AG04449 (cell line): ENCODE measurements at places on chromosomes 16 and 17.

DNA sequence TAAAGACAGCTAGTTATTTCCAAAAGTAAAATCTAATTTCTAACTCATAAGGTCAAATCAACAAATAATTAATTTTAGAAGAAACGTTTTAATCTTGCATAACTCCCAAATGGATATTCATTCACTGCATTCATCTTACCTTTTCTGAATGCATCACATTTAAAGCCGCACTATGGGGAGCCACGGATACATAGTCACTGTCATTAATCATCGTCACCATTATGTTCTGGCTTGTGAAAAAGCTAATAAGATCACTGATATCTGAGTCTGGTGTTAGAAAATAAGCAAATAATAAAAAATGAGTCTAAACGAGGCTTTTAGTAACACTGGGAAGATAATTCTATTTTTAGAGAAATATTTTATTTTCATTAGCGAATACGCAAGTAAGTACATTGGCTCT is 42.4 kb upstream of the ABCA10 start:
- DNase-seq: no peak

GRCh38 chr17:64412944-64413381 is 22.3 kb upstream of the PECAM1 start:
- DNase-seq: no peak

- no peak for DNase-seq
These were observed 183.2 kb downstream of the ZNF423 start for GRCh38 chr16:49672753-49673152.

DNA sequence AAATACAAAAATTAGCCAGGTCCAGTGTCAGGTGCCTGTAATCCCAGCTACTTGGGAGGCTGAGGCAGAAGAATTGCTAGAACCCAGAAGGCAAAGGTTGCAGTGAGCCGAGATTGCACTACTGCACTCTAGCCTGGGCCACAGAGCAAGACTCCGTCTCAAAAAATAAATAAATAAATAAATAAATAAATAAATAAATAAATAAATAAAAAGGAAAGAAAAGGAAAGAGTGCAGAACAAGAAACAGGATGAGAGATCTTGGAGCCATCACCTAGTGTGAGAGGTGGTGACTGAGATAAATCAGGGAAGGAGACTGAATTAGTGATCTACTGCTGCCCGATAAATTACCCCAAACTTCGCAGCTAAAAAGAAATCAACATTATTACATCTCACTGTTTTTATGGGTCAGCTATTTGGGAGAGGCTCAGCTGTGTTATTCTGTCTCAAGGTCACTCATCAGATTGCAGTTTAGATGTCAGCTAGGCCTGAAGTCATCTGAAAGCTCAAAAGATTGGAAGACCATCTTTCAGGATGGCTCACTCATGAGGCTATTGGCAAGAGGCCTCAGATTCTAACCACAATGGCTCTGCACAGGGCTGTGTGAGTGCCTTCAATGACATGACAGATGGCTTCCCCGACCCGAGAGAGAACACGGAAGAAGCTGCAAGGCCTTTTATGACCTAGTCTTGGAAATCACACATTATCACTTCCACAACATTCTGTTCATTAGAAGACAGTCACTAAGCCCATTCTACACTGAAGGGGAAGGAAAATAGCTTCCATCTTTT is 66.4 kb downstream of the CMC2 start:
- no peak for DNase-seq

DNA sequence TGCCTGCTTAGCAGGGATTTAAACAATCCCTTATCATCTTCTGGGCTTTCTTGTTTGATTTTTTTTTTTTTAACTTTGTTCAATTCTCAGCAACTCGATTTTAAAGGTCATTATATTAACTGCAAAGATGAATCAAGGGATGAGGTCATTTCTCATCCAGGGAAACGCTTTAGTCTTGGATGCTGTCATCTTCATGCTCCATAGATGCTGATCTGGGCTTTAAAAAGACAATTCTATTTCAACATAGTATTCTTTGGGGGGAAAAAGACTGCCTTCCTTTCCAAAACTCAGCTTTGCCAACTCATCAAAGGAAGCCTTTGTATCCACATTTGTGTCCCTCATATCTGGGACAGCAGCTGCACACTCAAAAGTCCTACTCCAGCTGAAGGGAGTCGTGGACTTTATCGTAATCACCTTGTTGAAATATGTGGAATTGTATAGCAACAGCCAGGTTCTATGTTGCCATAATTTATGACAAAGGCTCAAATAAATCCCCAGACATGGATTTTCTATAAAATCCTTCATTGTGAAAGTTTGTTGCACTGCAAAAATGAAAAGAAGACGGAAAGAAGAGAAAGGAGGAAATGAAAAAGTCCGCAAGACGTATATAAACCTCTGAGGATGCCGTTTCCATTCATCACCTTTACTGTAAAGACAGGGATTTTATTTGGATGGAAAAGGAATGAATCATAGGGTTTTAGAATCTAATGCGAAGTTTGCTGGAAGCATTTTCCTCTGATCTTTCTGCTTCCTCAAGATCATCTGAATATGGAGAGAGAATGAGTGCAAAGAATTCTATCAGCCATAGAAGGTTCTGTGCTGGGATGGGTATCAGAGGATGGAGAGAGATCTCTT is 48.6 kb upstream of the XYLT1 start:
- DNase-seq: no peak

GRCh38 chr17:57043276-57043675 is 41.8 kb upstream of the AKAP1 start:
- no peak for DNase-seq

- DNase-seq: no peak
These were observed 1.2 kb downstream of the ATP6V0A1 start for GRCh38 chr17:42459801-42460281.

DNA sequence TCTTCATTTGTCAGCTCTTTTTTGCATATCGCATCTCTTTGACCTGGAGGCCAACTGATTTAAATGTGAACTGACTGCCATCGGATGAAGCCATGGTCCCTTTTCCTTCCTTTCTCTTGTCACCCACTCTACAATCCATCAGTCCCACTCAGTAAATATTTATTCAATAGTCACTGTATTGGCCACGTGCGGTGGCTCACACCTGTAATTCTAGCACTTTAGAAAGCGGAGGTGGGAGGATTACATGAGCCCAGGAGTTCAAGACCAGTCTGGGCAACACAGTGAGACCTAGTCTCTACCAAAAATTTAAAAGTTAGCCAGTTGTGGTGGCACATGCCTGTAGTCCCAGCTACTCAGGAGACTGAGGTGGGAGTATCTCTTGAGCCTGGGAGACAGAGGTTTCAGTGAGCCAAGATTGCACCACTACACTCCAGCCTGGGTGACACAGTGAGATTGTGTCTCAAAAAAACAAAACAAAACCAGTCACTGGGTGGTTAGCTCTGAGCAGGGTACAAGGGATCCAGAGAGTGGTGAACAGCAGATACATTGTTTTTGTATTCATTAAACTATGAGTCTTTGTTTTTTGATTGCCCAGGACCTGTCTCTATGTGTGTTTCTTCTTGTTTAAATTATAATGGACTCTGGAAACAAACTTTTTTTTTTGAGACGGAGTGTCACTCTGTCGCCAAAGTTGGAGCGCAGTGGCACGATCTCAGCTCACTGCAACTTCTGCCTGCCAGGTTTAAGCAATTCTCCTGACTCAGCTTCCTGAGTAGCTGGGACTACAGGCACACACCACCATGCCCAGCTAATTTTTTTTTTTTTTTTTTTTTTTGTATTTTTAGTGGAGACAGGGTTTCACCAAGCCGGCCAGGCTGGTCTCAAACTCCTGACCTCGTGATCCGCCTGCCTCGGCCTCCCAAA is 6.9 kb downstream of the PHAF1 start:
- DNase-seq: no peak

DNA sequence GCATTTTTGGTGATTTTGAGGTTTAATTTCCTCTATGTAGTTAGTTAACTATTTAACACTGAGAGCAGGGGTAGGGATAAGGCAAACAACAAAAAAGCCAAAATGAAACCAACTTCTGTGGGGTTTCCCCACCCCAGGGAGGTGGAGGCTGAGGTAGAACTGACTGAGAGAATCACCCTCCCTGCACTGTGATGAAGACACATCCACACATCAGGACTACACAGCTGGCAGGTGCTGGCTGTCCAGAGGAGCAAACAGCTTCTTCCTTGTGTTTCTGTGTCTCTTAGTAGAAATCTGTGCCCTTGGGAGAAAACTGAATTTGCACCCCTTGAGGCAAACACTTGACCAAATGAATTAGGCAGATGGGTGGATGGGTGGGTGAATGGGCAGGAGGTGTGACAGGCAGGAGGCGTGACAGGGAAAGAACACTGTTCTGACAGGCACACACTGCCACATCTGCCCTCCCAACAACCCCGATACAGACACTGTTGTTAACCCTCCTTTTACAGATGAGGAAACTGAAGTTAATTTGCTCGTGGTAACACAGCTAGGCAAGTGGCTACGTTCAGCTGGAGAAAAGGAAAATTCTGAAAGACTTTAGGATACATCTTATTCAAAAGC is 62.9 kb upstream of the AMZ2 start:
- no peak for DNase-seq

DNA sequence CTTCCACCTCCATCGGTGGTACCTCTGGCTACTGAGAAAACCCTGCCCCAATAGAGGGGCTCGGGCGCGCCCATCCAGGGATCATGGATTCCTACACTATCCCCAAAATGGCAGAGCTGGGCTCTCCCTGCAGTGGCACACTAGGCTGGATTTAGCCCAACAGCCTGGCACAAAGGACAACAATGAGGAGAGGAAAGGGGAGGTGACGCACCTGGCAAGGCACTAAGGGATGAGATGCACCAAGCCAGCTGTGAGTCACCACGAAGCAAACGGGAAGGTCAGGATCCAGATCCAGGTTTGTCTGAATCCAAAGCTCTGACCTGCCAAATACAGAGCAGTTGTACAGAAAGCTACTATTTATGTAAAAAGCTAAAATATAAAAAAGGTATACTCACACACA is 18.1 kb downstream of the UBE2O start:
- no peak for DNase-seq

DNA sequence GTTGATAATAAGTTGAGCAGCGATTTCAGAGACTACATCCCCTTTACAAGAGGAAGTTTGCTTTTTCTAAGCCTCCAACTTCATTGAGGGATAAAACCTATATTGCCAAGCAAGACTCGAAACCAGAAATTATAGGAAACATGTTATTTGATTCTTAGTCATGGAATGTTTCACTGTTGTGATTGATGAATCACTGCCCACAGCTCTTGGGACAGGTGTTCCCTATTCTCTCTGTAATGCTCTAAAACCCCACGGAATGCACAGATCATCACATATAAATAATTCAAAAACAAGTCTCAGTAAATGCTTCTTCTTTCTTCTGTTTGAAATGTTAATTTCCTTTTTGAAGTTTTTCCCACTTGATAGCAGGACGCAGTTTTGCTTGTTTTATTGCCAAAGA is 809.5 kb upstream of the GOT2 start:
- DNase-seq: no peak

- no peak for DNase-seq
These were observed 31.8 kb upstream of the TENT4B start for GRCh38 chr16:50121278-50121677.

DNA sequence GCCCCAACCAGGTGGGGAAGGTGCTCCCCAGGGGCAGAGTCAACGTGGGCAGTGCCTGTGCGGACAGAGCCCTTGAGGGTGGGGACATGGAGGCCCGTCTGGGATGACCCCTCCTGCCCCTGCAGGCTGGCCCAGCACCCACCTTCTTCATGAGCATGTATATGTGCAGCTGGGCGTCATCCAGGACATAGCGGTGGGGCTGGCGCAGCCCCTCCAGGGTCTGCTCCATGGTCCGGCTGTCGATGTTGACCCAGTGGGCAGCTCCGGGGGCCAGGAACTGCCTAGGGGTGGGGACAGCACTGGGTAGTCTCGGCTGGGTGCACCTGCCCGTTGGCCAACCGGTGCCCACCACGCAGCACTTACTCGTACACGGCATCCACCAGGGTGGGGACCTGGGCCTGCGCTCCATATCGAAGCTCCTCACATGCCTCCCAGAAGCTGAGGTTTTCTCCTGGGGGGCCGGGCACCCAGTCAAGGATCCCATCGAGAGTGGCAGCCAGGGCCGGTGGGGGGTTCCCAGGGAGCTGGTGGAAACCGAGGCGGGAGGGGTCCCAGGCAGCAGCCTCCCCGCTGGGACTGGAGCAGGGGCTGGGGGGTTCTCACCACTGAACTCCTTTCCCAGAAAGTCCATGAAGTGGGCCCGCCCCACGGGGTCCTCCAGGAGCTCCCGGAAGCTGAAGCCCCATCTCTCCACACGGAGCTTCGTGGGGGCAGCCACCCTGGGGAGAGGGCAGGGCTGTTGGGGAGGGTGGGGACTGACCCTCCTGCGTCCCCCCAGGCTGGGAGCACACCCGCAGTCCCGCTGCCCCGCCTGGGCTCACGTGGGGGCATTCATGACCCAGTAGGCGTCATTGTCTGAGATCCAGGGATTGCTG is 5.1 kb downstream of the RGS11 start:
- no peak for DNase-seq

DNA sequence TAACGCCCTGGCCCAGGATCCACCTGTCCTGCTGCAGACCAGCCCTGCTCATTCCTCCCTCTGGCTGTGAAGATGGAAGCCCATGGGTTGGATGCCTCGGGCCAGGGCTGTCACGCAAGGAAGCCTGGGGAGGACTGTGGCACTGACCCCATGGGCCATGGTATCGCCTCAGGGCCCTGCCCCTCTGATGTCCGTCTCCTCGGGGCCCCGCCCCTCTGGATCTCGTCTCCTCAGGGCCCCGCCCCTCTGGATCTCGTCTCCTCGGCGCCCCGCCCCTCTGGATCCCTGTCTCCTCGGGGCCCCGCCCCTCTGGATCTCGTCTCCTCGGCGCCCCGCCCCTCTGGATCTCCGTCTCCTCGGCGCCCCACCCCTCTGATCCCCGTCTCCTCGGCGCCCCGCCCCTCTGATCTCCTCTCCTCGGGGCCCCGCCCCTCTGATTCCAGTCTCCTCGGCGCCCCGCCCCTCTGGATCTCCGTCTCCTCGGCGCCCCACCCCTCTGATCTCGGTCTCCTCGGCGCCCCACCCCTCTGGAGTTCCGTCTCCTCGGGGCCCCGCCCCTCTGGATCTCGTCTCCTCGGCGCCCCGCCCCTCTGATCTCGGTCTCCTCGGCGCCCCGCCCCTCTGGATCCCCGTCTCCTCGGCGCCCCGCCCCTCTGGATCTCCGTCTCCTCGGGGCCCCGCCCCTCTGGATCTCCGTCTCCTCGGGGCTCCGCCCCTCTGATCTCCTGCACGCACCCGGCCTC is 24.0 kb downstream of the METRNL start:
- DNase-seq: no peak

DNA sequence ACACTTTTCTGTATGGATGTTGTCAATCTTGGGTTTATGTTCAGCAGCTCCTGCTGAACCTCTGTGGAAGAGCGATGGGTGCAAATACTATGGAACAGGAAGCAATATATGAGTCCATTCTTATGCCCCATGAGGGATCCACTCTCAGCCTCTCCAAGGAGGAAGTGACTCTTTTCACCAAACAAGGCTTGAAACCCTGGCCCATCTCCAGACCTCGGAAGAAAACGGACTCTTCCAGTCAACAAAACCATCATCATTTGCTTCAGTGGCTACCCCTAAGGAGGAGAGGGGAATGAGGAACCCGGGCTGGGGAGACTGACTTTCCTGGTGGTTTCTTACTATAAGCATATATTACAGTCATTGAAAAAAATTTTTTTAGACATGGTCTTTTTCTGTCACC is 206.2 kb downstream of the AXIN2 start:
- no peak for DNase-seq

- no peak for DNase-seq
These were observed 12.2 kb downstream of the PLK1 start for GRCh38 chr16:23690771-23691482.
